NCI-H1417 treated with DMSO at 0.1 percent for 48 hours (cell line): ENCODE measurements at places on chromosomes 16 and 17.

- DNase-seq = no peak
Observed at GRCh38 chr17:56347639-56348038, 194.4 kb downstream of the ANKFN1 start.

- DNase-seq = no peak
Observed at GRCh38 chr16:74580833-74581232, 26.1 kb downstream of the GLG1 start.

- no peak for DNase-seq
Observed at GRCh38 chr17:42848093-42848492, 2.9 kb upstream of the AOC3 start.

- DNase-seq = no peak
Observed at GRCh38 chr17:78315355-78316114, 44.3 kb downstream of the SOCS3 start.

GRCh38 chr17:75487351-75488070 lies 27.8 kb downstream of the CASKIN2 start:
- DNase-seq = no peak

DNA sequence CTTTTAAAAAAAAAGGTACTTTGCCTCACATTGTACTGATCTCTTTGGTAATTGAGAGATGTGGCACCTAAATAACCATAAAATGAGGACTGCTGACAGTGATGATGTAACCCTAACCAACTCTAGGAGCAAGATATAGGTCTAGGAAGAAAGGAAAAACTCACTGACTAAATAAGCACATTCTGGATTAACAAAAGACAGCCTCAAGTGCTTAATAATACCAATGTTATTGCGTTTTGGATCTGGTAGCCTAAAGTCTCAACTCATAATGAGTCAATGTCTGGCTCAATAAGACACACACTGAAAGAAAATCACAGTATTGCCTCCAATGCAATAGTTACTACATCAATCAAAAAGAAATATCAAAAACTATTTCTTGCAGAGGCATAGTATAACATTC lies 3.0 kb downstream of the ERN1 start:
- no peak for DNase-seq

GRCh38 chr17:50593321-50593720 lies 32.8 kb downstream of the CACNA1G start:
- DNase-seq = peak; percentile 26

- DNase-seq = no peak
Observed at GRCh38 chr16:28923231-28923587, 1.8 kb downstream of the RABEP2 start.

DNA sequence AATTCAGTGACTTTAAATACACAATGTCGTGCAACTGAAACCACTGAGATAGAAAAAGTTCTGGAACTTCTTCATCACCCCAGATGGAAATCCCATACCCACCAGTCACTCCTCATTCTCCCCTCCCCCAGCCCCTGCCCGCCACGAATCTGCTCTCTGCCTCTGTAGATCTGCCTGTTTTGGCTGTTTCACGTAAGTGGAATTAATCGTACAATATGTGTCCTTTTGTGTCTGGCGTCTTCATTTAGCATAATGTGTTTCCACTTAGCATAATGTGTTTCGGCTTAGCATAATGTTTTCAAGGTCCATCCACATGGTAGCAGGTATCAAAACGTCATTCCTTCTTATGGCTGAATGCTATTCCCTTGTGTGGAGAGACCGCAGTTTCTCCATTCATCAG lies 3.5 kb upstream of the SPPL2C start:
- DNase-seq = no peak

DNA sequence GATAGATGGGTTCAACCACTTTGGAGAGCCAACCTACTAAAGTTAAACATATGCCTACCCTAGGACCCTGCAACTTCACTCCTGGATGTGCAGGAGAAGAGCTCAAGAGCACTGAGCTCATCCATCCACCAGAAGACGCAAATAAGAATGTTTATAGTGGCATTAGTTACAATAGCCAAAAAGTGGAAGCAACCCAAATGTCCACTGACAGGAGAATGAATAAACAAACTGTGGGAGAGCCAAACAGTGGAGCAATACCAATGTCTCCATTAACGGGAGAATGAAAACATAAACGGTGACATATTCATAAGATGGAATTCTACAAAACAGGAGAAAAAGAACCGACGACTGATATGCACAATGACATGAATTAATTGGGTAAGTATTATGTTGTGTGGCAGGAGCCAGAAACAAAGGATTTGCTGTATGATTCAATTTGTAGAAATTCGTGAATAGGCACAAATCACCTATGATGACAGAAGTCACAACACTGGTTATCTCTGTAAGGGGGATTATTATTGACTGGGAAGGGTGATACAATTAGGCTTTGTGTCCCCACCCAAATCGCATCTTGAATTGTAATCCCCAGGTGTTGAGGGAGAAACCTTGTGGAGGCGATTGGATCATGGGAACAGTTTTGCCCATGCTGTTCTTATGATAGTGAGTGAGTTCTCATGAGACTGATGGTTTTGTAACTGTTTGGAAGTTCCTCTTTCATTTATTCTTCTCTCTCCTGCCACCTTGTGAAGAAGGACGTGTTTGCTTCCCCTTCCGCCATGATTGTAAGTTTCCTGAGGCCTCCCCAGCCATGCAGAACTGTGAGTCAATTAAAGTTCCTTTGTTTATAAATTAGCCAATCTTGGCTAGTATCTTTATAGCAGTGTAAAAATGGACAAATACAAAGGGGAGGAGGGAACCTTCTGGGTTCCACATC lies 57.9 kb upstream of the PLCG2 start:
- DNase-seq = no peak

DNA sequence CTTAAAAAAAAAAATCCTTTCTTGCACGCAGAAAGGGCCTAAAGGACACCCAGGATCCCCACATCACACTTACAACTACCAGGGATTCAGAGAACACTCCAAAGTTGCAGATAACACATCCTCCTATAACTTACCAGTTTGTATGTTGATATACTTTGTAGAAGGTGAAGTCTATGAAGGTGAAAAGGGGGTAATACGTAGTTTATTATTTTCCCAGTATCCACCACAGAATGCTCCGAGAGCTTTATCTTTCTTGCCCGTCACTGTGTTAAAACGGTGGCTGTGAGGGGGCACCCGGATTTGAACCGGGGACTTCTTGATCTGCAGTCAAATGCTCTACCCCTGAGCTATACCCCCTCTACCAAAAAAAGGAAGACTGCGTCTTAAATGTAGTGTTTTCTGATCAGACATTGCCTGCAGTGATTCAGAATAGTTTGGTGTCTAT lies 7.9 kb upstream of the RPL23 start:
- DNase-seq = no peak

DNA sequence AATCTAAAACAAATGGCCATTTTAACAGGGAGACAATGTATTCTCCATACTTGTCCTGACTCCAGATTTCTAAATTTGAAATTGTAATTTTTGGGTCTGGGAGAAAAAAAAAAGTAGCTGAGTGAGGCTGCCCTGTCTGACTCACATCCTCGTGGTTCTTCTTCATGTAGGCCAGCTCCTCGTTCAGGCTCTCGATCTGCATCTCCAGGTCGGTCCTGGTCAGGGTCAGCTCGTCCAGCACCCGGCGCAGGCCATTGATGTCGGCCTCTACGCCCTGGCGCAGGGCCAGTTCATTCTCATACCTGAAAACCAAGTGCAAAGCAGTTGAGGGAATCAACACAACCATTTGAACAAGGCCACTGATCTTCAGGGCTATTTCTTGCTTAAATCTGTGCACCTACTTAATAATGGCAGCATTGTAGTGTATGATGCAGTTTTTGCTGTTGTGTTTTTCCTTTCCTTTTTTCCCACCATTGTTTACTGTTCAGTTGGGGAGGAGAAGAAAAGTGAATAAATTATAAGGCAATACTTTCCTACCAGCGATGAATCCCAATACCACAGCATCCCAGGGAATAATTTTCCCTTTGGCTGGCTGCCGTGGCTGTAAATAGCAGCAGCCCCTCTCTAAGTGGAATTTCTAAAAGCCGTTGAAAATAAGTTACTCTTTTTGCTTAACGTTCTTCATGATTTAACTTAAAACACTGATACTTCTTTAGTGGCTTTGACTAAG lies 2.2 kb downstream of the KRT12 start:
- no peak for DNase-seq
